Activated CD4-positive, alpha-beta T cell treated with anti-CD3 and anti-CD28 coated beads, Interleukin-2, amount 50 U/mL, for 48 hours (primary cell): ENCODE measurements at places on chromosomes 6 and 20.
A peak's percentile ranks its signal among the peaks of the same experiment; 100 is the strongest.

GRCh38 chr20:878511-879307 is 37.4 kb downstream of the ANGPT4 start:
- peak; percentile 28 for DNase-seq

- no peak for DNase-seq
Observed at GRCh38 chr6:20778459-20778858, 244.2 kb downstream of the CDKAL1 start.

DNA sequence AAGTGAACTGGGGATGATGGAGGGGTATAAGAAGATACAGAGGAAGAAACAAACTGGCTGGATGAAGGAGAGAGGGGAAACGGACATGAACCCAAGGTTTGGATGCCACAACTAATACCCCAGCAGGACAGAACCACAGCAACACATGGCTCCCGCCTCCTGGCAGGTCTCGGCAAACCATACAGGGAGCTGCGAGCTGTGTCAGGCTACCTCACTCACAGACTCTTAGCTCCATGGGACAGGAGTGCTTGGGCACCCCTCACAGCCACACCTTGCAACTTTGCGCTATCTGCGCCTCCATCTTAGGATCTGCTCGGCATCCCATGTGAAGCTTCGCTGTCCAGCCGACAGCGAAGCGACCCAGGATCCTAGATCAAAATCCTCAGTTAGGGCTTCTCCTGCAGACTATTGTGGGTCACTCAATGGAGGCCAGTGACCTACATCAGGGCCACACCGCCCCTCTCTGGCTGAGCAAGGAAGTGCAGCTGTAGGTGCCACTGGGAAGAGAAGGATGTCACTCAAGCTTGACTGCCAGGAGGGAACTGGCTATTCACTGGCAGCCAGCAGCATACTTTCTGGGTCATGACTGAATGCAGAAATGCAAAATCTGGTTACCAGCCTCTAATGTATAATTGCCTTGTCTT is 174.4 kb upstream of the RIN2 start:
- peak; percentile 52 for DNase-seq

- DNase-seq, result no peak
Observed at GRCh38 chr6:170255426-170256125, 35.3 kb downstream of the DLL1 start.
